ENCODE measurements at places on chromosomes 3 and 15.

- no peak for DNase-seq
Observed at GRCh38 chr15:59406446-59406845, 31.5 kb upstream of the FAM81A start.

DNA sequence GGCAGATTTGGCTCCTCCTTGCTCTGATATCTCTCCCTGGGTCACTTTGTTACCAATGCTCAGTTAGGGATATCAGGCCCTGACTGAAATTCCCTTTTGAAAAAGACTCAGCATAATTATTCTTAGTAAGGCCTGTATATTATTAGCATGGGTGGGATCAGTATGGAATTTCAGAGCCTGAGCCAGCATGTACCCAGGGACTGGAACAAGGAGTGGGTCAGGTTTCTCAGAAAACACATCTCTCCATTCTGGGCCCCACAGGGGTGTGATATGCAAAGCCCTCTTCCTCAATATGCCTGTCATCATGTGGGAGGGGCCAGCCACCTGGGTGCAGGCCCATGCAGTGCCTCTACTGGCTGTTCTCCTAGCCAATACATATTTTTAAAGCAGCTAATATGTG, 423.2 kb downstream of the EPHB1 start:
- DNase-seq = no peak

DNA sequence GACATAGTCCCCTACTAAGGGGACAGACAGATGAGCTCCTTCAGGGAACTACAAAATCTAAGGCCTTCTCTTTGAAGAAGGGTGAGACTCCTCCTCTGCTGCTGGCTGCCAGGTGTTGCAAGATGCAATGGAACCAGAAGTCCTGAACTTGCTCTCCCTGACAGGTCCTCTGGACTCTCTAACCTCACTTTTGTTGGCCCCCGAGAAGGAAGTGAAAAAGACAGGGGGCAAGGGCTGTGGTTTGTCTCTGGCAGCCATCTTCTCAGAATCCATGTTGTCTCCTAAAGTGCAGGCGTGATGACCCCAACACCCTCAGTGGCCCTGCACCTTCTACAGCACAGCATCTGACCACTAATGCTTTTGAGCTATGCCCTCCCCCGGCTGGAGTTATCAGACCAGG, 292.5 kb downstream of the CHST2 start:
- no peak for DNase-seq

GRCh38 chr3:169454823-169455222, 208.7 kb downstream of the MECOM start:
- no peak for DNase-seq

DNA sequence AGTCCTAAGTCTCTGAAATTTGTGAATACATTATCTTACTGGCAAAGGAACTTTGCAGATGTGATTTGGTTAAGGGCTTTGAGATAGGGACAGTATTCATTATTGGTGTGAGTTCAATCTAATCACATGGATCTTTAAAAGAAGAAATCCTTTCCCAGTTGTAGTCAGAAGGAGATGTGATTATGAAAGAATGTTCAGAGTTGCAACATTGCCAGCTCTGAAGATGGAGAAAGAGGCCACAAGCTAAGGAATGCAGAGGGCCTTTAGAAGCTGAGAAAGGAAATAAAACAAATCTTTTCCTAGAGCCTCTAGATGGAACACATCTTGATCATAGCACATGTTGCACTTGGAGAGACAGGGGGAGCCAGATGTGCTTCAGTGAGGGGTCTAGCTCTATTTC, 27.7 kb upstream of the SIAH2 start:
- no peak for DNase-seq

DNA sequence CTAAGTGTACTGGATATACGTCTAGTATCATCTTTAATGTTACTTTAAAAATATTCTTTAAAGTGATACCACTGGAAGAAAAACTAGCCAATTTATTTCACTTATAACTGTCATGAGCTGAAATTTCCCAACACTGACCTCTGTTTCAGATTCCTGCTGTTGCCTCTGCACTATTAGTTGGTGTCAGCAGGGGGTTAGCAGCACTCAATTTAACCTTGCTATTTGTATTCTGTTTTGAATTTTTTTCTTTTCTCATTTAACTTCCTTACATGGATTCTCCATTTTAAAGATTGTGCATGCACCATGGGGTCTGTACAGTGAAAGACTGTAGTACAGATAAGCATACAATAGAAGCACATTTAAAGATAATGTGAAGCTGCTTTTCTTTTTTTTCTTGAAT, 169.2 kb downstream of the UBE2E2 start:
- no peak for DNase-seq

DNA sequence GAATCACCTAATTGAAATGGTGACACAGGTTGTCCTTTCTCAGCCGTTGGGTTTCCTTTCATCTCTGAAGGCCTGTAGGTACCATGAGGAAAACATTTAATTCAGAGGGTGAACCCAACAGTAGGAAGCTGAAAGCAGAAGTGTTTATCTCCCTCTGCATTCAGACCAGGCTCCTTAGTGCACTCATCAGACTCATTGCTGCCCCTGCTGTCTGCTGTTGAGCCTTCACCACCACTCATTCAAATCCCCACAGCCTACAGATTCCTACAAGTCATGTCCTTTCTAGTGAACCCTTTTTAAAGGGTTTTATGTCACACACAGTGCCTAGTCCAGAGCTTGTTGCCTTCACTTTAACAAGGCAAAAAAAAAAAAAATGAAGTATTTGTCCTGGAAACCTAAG, 13.4 kb downstream of the WDR48 start:
- peak; percentile 42 for DNase-seq

DNA sequence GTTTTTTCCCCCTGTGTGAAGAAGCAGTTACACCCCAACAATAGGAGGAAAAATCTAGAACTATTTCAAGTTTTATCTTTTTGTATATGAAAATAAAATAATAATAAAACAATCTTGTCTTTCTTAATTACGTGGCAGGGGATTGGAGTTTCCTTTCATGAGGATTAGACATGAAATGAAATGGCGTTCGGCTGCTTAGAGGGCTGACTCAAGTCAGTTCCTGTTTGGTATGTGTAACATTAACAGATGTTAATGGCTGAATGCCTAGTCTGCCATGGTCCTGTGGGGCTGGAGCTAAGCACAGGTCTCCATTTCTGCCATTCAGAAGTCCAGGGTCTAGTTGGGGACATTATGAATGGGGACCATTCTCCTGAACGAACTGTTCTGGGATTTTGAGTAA, 3.1 kb upstream of the EXOG start:
- DNase-seq = no peak

GRCh38 chr3:56055546-56055945, 412.7 kb downstream of the ERC2 start:
- no peak for DNase-seq

DNA sequence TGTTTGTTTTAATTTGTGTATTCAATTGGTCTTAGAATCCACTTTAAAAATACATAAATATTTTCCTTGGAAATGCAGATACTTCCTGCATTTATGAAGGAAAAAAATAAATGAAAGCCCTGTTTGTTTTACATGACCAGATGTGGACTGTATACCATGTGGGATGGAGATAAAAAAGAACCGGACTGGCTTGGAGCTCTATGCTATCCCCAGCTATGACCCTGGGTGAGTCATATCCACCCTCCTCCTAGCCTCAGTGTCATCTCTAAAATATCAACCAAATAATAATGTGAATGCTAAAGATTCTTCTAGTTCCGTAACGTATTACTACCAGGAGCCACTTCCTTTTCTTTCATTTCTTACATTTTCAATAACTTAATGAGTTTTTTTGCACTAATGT, 44.5 kb upstream of the PDZRN3 start:
- DNase-seq = no peak

GRCh38 chr3:72295276-72295961, 510.5 kb upstream of the PROK2 start:
- no peak for DNase-seq

- peak; percentile 29 for DNase-seq
Observed at GRCh38 chr15:60649845-60650548, 171.1 kb upstream of the ICE2 start.

GRCh38 chr3:124599779-124600693, 130.2 kb upstream of the UMPS start:
- DNase-seq = no peak

GRCh38 chr3:24270744-24271143, 223.9 kb downstream of the THRB start:
- DNase-seq = no peak

GRCh38 chr3:24951180-24951579, 456.5 kb upstream of the THRB start:
- DNase-seq = no peak

- no peak for DNase-seq
Observed at GRCh38 chr3:10935028-10935427, 57.5 kb upstream of the SLC6A1 start.

GRCh38 chr15:58864602-58865424, 68.7 kb downstream of the SLTM start:
- no peak for DNase-seq

DNA sequence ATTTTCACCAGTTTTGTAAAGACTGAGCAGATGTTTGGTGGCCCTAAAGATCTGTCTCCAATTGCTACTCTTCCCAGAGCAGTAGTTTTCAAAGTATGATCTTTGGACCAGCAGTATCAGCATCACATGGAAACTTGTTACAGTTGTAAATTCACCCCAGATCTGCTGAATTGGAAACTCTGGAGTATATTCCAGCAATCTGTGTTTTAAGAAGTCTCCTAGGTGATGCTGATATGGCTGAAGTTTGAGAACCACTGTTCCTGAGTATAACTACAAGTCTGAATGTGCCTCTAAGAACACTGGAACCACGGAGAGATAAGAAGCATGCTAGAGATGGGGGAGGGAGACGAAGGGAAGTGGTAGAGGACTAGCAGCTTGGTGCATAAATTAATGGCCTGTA, 45.7 kb downstream of the NUDT16 start:
- no peak for DNase-seq
